ENCODE measurements at places on chromosomes 11 and 22.

DNA sequence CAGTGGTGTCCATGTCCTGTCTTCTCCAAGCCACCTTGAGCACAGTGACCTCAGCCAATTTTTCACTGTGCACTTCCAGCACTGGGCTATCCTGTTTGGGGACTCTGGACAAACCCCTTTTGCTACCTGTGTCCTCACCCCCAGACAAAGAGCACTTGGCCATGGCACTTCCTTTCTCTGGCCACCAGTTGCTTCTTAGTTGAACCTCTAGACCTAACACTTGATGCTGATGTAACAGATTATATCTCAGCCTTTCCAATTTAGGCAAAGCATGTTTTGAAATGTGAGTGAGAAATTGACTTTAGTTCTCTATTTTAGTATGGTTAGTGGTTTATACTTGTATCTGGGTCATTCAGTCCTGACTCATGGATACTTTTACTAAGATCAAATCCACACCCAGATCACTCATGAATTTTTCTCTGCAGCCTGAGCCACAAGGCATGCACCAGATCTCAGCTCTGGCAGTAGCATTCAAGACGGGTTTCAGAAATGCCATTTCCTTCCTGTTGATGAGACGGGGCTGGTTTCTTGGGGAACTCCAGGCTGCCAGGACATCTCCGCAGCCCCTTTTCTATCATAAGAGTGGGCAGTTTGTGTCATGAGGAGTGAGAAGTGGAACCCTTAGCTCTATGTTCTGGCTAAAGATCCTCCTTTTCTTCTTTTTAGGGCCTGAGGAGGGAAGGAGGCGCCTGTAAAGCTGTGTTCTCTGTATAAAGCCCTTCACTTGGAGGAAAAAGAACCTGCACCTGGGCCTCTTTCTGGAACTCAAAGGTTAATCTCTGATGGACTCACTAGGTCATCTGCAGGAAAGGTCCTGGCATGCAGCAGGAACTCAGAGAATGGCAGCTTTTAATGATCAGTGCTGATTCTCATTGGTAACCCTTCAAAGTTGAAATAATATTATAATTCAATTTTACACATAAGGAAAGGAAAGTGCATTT lies 185.6 kb upstream of the TENM4 start:
- no peak for DNase-seq

GRCh38 chr22:30396871-30397655 lies at the start of gene SEC14L2:
Gene SEC14L2 (plus strand): TSS chr22:30397018. CDS start chr22:30397117, 99 bp downstream.
- DNase-seq: peak; percentile 62

- no peak for DNase-seq
Observed at GRCh38 chr11:61775606-61776554, 16.5 kb downstream of the TMEM258 start.

DNA sequence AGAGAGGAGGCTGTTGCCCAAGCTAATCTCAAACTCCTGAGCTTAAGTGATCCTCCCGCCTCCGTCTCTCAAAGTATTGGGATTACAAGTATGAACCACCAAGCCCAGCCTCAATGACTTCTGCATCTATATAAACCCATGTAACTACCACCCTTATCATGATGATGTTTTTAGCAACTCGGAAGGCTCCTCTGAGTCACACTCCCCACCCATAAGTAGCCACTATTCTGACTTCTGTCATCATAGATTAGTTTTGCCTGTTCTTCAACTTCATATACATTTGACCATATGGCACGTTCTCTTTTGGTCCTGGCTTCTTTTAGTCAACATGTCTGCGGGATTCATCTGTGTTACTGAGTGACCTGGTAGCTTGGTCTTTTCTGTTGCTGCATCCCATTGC lies 6.4 kb upstream of the FOSL1 start:
- DNase-seq: no peak
